ENCODE measurements at places on chromosomes 7 and 10.
A peak's percentile ranks its signal among the peaks of the same experiment; 100 is the strongest.

DNA sequence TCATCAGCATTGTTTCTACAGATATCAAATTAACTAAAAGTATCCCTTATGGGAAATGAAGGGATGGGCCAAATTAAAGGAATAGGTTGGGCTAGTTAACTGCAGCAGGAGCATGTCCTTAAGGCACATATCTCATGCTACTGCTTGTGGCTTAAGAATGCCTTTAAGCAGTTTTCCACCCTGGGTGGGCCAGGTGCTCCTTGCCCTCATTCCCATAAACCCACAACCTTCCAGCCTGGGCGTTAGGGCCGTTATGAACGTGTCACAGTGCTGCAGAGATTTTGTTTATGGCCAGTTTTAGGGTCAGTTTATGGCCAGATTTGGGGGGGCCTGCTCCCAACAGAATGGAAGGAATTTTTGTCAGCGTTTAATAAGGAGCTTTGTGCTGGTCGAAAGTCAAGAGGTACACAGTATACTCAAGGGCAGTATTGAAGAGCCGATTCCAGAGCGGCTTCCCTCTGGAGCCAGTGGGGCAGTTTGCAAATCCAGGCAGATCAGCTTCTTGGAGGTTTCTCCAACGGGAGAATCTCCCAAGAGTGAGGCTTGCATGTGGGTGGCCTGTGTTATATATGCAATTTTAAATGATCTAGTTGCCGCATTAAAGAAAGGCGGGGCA is 7.7 kb downstream of the PFKP start:
- no peak for DNase-seq

DNA sequence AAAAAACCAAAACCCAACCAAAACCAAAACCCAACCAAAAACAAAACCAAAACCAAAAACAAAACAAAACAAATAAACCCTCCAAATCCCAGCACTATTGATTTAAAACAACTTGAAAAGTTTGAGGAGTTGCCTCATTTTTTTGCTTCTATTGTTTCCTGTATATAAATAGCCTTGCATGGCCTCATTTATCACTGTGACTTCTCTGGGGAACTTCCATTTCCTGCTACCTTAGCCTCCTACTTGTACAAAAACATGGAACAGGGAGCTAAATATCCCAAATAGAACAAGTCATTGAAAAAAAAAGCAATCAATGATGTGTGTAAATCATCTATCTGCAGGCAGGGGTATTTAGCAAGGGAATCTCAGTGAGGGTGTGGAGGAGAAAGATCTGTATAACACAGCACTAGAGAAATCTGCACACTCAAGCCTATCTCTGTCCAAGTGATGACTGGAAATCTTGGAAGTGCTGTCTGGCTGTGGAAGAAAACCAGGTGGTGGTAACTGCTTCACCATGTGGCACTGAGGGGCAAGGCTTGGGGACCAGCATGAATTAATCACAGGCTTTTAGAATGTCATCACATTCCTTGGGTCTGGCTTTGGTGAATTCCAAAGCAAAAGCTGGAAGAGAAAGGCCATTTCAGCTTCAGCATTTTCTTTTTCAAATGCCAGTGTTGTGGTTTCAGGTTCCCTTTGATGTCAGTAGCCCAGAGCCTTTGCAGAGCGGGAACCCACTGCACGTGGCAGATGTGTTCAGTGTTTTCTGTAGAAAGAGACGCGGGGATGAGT is 349.5 kb upstream of the ZNF32 start:
- no peak for DNase-seq

GRCh38 chr10:28463676-28464395 is 69.1 kb upstream of the WAC start:
- no peak for DNase-seq

- peak; percentile 16 for DNase-seq
Measured at GRCh38 chr7:128148676-128149075, 92.4 kb upstream of the LEP start.

DNA sequence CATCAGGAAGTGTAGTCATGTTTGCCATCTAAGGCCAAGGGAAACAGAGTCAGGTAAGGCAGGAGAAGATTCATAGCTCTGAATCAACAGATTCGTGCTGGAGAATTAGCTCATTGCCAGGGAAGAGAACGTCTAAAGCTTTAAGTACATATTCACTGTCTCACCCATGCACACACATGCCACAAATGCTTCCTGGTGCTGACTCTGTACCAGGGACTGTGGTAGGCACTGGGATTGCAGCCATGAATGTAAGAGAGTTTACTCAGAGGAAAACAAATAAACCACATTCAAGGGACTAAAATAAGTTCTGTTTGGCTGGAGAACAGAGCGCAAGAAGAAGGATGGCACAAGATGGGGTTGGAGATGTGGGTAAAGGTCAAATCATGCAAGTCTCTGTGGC is 89.8 kb upstream of the HPS1 start:
- peak; percentile 62 for DNase-seq

DNA sequence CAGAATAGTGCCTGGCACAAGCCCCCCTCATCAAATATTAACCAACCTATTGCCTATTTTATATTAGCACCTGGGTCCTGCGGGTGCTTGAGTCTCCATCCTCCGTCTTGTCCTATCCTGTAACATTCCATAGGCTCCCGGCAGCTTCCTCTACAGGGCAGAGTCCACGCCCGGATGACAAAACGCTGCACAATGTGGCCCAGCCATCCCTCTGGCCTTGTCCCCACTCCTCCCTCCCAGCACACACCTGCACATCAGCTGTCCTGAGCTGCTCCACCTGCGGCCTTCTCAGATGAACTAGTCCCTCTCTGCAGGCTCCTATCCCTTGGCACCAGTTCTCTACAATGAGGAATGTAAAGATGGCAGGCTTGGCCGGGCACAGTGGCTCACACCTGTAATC is 153.5 kb upstream of the PDE1C start:
- peak; percentile 19 for DNase-seq
